Activated CD4-positive, alpha-beta T cell treated with anti-CD3 and anti-CD28 coated beads, Interleukin-2, amount 10 ng/mL, durations not matched to agents 7 days and 5 days (primary cell): ENCODE measurements at places on chromosomes 6 and 20.

DNA sequence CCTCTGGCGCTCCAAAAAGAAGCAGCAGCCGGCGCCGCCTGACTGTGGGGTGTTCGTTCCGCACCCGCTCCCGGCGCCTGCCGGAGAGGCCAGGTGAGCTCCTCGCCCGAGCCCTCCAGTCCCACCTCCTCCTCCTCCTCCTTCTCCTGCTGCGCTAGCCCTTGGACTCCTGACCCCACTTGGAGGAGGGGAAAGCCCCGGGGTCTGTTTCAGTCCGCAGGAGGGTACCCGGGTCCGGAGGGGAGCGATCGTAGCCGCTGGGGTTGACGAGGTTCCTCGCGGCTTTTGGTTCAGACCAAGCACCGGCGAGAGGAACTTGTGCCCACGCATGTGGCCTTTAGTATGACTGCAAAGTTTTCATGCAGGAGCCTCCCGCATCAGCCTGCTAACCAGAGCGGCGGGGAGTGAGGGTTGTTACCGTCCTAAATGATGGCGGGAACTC, 493 bp downstream of the CRYBG1 start:
- no peak overlapping the region for H3K27ac ChIP-seq
- peak; percentile 12 for DNase-seq
- peaks cover 13% of the 10 kb centered on the region for H3K4me1 ChIP-seq
- H3K36me3 ChIP-seq: no peaks in the 10 kb centered on the region
- H3K4me3 ChIP-seq: peak overlapping the region; percentile 64

GRCh38 chr20:34546751-34547181, 11.8 kb upstream of the MAP1LC3A start:
- DNase-seq: no peak
- H3K36me3 ChIP-seq: no peaks in the 10 kb centered on the region
- H3K4me1 ChIP-seq: peaks cover 10% of the 10 kb centered on the region
- H3K27me3 ChIP-seq: no peaks in the 10 kb centered on the region
- H3K4me3 ChIP-seq: no peak overlapping the region
- H3K27ac ChIP-seq: no peak overlapping the region

DNA sequence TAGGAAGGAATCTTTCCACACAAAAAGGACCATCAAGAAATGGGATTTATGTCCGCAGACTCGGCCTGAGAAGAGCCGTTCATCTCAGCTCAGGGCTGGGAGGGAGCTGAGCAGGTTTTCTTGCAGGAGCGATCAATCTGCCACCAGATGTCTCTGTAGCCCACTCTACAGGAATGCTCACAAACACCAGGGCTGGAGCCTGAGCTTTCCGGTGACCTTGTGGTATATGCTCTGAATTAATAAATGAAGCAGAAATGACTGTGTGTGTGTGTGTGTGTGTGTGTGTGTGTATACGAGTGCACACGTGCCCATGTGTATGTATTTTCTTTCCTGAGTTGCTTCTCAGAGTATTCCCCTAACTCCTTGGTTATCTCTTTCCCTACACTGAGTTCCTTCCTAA, 12.0 kb downstream of the CD83 start:
- H3K27ac ChIP-seq: no peak overlapping the region
- peaks cover 24% of the 10 kb centered on the region for H3K36me3 ChIP-seq
- peaks cover 16% of the 10 kb centered on the region for H3K4me1 ChIP-seq
- no peaks in the 10 kb centered on the region for H3K27me3 ChIP-seq

GRCh38 chr6:161568885-161569456, 295.1 kb upstream of the AGPAT4 start:
- H3K36me3 ChIP-seq: no peaks in the 10 kb centered on the region
- no peaks in the 10 kb centered on the region for H3K4me1 ChIP-seq
- no peak for DNase-seq
- H3K4me3 ChIP-seq: no peak overlapping the region
- no peaks in the 10 kb centered on the region for H3K27me3 ChIP-seq

- H3K27me3 ChIP-seq: no peaks in the 10 kb centered on the region
- H3K4me3 ChIP-seq: no peak overlapping the region
- H3K4me1 ChIP-seq: peaks cover 45% of the 10 kb centered on the region
- H3K27ac ChIP-seq: peak overlapping the region; percentile 57
- H3K36me3 ChIP-seq: peaks cover 46% of the 10 kb centered on the region
These were observed 7.0 kb downstream of the MICAL1 start for GRCh38 chr6:109448615-109449014.

DNA sequence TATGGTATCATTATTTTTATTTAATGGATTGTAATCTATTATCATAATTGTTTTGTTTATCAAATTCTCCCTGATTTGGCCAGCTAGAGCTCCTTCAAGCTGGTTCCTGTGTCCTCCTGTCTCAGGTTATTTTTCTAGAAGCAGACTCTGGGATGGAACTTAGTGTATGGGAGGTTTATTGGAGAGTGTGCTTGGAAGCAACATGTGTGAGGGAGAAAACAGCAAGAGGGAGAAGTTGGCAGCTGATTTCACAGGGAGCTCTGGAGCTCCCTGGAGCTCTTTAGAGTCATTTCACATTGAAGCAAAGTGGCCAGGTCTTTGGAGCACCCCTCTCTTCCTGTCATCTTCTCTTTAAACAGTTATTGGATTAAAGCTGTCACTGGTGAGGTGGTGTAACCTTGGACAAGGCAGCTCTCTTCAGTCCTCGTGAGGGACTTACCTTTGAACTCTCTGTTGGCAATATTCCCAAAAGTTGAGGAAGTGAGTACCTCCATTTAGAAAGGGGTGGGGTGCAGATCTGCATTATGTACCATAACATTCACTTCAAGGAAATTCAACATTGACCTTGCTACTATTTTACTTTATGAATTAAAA, 103.6 kb downstream of the PHF3 start:
- no peak overlapping the region for H3K4me3 ChIP-seq
- H3K27me3 ChIP-seq: no peaks in the 10 kb centered on the region
- no peaks in the 10 kb centered on the region for H3K36me3 ChIP-seq
- H3K27ac ChIP-seq: no peak overlapping the region

DNA sequence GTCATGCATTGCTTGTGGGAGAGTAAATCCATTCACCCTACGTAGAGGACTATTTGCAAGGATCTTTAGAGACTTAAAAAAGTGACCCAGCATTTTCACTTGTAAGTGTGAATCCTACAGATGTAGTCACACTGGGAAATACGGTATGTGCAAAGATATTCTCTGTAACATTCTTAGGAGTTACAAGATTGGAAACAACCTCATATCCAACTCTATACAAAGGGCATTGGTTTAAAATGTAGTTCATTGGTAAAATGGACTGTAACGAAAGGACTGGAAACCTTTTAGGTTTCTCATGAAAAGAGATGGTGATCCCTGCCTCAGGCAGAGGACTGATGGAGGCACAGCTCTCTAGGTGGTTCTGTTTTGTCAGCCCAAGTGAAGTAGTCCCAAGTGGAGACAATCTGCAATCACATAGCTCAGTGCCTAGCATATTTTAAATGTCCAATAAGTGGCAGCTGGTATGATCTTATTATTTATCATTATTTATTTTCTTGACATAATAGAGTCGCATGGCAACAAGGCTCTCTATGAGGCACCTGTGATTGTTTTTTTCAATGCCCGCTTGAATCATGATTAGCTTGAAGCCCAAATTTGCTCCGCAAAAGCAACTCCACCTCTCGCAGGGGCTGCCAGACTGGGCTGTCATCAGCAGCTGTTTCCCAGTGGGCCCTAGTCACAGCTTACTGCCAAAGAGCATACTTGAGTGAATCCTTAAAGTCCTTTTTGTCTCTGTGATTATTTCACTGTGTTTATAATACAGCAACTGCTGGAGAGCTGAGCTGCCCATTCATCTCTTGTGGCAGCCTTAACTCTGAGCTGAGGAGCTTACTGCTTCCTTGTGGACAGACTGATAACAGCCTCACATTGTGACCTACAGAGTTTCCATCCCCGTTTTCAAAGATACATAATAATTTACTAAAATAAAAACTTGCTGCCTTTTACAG, 19.8 kb upstream of the ENPP1 start:
- H3K27me3 ChIP-seq: peaks cover 11% of the 10 kb centered on the region
- H3K4me3 ChIP-seq: no peak overlapping the region
- peaks cover 5% of the 10 kb centered on the region for H3K4me1 ChIP-seq
- no peaks in the 10 kb centered on the region for H3K36me3 ChIP-seq
- H3K27ac ChIP-seq: no peak overlapping the region
- DNase-seq: no peak

DNA sequence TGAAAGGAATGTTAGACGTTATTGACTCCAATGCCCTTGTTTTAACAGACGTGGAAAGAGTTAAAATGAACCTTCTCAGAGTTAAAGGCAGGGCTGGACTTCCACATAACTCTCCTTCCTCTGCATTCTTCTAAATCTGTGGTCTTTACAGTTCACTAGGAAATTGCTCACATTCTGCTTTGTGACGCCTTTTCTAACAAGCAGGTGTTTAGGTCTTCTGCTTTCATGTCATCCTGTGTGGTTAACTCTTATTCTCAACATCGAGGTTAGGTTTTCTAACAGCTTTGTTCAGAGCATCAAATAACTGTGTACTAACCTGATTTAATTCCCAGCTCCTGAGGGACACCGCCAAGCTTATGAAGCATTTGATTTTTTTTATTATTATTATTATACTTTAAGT, 81.3 kb upstream of the NT5E start:
- no peak overlapping the region for H3K4me3 ChIP-seq
- peaks cover 2% of the 10 kb centered on the region for H3K4me1 ChIP-seq
- H3K27me3 ChIP-seq: peaks cover 7% of the 10 kb centered on the region

DNA sequence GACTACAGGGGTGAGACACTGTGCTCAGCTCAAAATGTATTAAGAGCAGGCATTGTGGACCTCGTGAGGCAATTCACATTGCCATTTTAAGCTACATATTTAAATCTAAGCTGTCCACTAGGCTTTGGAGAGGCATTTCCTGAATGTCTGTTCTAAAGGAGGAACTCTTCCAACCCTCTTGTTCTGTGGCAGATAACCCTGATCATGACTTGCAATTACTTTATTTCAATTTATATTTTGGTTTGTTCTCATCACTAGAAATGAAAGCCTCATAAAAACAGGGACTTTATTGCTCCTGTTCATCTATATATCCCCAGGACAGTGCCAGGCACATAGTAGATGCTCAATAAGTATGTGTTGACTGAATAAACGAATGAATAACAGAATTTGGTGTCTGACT, 84.0 kb upstream of the SALL4 start:
- H3K27ac ChIP-seq: no peak overlapping the region
- H3K27me3 ChIP-seq: no peaks in the 10 kb centered on the region
- no peaks in the 10 kb centered on the region for H3K36me3 ChIP-seq
- DNase-seq: no peak

DNA sequence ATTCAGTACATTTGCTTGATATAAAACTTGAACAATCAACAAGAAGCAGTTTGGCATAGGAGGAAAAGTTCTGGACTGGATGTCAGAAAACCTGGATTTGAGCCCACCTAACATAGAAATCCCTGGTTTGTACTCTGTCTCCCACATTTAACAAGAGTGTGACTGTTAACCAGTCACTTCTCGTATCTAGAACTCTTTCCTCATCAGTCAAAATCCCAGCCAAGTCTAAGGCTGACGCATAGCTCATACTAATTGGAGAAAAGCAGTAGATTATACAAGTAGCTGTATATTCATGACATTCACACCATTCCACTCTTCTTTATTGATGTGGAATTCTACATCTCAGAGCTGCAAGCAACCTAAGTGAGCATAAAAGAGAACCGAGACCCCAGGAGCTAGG, 222.7 kb downstream of the PHACTR1 start:
- H3K27ac ChIP-seq: no peak overlapping the region
- DNase-seq: no peak
- no peak overlapping the region for H3K4me3 ChIP-seq
- no peaks in the 10 kb centered on the region for H3K27me3 ChIP-seq
- H3K36me3 ChIP-seq: no peaks in the 10 kb centered on the region

DNA sequence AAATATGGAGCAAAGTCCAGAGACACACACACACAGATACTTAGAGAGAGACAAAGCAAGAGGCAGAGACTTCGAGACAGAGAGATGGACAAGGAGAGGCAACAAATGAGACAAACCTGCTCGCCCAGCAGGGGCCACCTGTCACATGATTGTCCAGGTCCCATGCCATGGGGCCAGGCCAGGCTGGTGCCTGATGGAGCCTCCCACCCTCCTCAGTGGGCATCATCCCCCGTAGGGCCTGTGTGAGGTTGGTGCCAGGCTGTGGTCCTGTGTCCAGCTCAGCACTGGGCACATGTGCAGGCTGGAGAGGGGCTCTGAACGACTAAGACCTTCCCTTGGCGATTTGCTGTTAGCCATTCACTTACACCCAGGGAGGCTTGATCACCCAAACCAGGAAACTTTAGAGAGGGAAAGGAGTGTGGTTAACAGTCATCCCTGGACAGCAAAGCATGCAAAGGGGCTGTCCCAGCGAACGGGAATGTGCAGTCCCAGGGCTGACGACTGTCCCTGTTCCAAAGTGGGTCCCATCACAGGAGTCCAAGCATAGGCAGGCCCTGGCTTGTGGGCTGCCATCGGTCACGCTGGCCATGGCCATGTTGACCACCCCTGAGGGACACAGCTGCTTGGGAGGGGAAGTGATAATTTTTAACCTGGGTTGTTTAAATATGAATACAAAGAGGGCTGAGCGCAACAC, 38.4 kb upstream of the PHACTR3 start:
- H3K27me3 ChIP-seq: peaks cover 5% of the 10 kb centered on the region
- no peak overlapping the region for H3K4me3 ChIP-seq
- H3K27ac ChIP-seq: no peak overlapping the region
- no peaks in the 10 kb centered on the region for H3K36me3 ChIP-seq
- no peaks in the 10 kb centered on the region for H3K4me1 ChIP-seq

DNA sequence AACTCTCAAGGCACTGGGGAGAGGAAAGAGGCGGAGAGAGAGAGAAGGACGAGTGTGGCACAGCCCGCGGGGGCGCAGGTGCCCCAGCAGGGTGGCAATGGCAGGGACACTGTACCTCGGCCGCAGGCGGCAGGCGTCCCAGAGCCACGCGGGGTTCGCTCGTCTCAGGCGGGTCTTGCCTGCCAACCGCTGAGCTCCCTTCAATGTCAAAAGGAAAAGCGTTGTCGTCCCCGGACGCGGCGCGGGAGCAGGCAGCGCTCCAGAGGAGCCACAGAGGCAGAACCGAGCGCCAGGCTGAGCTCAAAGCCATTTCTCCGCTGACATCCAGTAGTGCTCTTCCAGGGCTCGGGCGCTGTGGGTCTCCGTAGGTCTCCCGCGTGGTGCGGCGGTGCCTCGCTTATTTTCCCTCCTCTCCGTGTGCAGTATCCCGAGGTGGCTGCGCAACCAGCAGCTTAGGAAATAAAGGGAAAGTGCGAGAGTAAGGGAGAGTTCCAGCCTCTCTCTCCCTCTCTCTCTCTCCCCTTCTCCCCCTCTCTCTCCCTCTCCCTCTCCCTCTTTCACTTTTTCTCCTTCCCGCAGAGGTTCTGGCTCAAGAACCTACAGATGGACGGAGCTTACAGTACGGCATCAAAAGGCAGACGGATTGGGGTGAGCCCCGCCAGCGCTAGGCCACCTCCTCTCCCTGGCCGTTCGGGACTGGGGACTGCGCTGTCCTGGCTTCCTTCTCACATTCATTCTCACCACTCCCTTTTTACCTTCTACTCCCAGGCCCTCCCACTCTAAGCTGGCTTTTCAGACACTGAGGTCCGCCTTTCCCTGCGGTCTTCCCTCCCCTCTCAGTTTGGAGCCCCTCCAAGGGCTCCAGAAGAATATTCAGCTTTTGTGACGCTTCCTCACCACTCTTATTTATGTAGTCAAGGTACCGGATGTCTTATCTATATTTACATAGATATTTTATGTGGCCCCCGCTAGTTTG, at the start of gene LAMA4:
TSS of gene LAMA4 (minus strand) at position 727 of the 976 bp plus-strand sequence. CDS start at position 310, 417 bp downstream.
- H3K4me1 ChIP-seq: peaks cover 14% of the 10 kb centered on the region
- no peak within 1 kb of the TSS for H3K27ac ChIP-seq
- H3K4me3 ChIP-seq: peak within 1 kb of the TSS; percentile 49

- H3K27ac ChIP-seq: no peak overlapping the region
- H3K27me3 ChIP-seq: peaks cover 60% of the 10 kb centered on the region
- H3K4me1 ChIP-seq: peaks cover 11% of the 10 kb centered on the region
These were observed 5.4 kb downstream of the BMP6 start for GRCh38 chr6:7731294-7731693.

- DNase-seq: no peak
- no peak overlapping the region for H3K27ac ChIP-seq
- no peaks in the 10 kb centered on the region for H3K36me3 ChIP-seq
- H3K4me1 ChIP-seq: no peaks in the 10 kb centered on the region
These were observed 171.4 kb downstream of the CD109 start for GRCh38 chr6:73867411-73867810.
